ENCODE measurements at places on chromosomes 4 and X. TPM values are rescaled to one million over a fixed set of nuclear protein-coding genes. Genes with fewer than 3 reads are reported as not detected.

- DNase-seq: no peak
Measured at GRCh38 chr4:40559585-40560465, 69.8 kb downstream of the RBM47 start.

The FATE1 gene
- not detected for polyA plus RNA-seq

DNA sequence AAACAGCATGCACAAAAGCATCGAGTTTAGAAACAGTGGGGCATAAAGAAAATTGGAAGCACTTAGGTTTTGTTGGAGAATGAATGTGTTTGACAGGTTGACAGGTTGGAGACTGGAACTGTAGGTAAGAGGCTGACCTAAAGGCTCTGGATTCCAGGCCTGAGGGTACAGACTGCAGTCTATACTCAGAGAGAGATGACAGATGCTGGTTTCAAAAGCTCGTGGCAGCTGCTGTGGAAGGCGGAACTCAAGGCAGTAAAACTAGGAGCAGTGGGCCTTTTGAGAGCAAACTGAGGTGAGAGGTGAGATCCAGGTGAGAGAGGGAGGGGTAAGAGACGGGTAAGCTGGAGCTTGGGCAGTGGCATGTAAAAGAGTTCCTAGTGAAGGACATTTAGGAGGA, 415.2 kb downstream of the TRIML1 start:
- DNase-seq: no peak

- DNase-seq: no peak
Measured at GRCh38 chr4:146224326-146224966, 10.1 kb downstream of the REELD1 start.

- DNase-seq: no peak
Measured at GRCh38 chr4:97770222-97770621, 373.1 kb downstream of the STPG2 start.

GRCh38 chr4:22941688-22942375, 249.1 kb downstream of the GBA3 start:
- no peak for DNase-seq

The TECRL gene
- not detected for polyA plus RNA-seq

The MSANTD1 gene
- not detected for polyA plus RNA-seq

- DNase-seq: no peak
Measured at GRCh38 chr4:172147687-172148086, 334.5 kb downstream of the GALNTL6 start.

The SPATA4 gene
- polyA plus RNA-seq: not detected

GRCh38 chr4:40305328-40306170, 29.6 kb upstream of the CHRNA9 start:
- DNase-seq: peak; percentile 67

The MAGEB2 gene
- polyA plus RNA-seq: not detected

The FIP1L1 gene
- 75.8 TPM for polyA plus RNA-seq

The EDA2R gene
- not detected for polyA plus RNA-seq

The CCNI gene
- polyA plus RNA-seq: 226 TPM

DNA sequence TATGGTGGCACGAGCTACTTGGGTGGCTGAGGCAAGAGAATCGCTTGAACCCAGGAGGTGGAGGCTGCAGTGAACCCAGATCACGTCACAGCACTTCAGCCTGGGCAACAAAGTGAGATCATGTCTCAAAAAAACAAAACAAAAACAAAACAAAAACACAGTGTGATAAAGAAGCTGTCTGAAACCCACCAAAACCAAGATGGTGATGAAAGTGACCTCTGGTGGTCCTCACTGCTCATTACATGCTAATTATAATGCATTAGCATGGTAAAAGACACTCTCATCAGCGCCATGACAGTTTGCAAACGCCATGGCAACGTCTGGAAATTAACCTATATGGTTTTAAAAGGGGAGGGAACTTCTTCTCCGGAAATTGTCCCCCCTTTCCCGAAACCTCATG, 29.4 kb upstream of the OPHN1 start:
- DNase-seq: peak; percentile 51

DNA sequence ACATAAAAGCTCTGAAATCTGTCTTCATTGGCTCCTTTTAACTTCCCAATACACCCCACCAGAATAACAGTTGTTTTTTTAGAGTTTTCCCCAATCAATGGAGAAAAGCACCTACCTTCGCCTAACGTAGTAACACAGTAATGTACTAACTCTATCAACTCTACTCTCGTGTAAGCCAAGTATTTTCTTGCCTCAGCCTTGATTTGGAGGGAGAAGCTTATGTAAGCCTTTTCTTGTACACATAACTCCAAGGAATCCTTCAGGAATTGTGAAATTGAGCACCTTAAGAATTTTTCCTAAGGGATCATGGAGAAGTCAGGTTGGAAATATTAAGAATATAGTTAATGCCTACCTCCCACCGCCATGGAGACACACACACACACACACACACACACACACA, 181.2 kb downstream of the RAPGEF2 start:
- no peak for DNase-seq

DNA sequence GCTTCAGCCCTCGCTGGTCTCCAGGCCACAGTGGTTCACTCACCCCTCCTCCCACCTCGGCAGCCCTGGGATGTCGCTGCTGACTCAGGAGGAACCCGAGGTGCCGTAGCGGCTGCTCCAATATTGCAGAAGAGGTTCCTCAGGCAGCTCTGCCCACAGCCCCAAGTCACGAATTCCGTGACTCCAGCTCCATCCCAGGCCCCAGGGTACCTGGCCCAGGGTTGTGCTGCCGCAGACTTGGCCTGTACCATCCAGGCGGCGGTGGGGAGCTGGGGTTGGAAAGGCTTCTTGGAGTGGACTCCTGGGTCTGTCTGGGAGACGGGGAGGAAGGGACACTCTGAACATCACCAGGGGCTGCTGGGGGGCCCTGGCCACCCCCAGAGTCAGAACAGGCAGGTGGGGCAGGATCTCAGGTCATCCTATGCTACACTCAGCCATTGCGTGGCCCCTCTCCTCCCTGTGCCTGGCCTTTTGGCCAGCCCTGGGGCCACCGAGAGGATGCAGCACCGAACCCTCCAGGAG, 728 bp upstream of the HGFAC start:
- DNase-seq: no peak

DNA sequence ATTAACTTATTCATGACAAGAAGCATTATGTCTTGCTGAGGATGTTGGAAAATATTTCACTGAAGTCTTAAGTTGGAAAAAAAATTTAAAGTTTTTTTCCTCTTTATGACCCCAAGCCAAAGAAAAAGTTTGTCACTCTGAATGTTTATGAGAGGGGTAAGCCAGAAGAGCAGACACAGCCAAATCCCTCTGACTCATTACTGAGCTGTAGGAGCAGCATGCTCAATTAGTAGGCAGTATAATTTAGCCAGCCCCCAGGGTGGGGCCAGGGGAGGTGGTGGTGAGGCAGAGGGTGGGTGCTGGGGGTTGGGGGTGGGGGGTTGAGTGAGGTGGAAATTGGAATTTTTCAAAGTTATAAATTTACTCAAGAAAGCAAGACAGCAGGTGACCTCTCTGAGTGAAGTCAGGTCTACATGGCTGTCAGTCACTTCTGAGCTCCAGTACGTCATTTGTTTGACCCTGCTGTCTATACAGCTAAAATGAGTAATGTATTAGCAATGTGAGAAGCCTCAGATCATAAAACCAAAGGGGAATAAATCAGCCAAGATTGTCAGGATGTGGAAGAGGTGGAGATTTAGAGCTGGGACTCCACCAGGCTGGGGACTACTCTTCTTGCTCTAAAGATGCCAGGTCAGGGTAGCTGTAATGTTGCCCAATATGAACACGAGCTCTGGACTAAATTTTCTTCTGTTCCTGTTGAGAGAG, 98.8 kb upstream of the NDP start:
- no peak for DNase-seq

- no peak for DNase-seq
Measured at GRCh38 chr4:76095568-76095967, 21.1 kb downstream of the ART3 start.

The GAGE12E gene
- polyA plus RNA-seq: not detected

GRCh38 chrX:42771506-42772335, 6.2 kb downstream of the PPP1R2C start:
- DNase-seq: no peak

DNA sequence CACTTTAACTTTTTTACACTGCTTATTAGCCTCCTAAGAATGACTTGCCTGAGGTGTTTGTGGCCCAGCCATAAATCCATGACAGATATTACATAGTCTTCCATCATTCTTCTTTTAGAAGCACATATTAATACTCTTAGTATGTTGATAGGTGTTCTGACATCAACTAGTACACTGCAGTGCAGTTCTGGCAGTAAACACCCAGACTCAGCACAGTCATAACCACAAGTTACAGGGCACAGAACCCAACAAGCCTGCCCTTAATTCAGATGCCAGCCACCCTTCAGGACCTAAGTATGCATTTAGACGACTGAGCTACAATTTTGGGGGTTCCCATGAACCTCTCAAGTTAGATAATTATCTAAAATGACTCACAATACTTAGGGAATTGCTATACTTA, 36.5 kb upstream of the GUCY1B1 start:
- DNase-seq: no peak

GRCh38 chrX:66601522-66601921, 37.4 kb downstream of the EDA2R start:
- no peak for DNase-seq

The NHS gene
- polyA plus RNA-seq: not detected

DNA sequence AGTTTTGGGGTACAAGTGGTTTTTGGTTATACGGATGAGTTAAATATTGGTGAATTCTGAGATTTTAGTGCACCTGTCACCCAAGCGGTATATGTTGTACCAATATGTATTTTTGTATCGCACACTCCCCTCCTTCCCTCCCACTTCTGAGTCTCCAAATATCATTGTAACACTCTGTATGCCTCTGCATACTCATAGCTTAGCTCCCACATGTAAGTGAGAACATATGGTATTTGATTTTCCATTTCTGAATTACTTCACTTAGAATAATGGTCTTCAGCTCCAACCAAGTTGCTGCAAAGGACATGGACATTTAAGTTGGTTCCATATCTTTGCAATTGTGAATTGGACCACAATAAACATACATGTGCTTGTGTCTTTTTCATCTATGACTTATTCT, 103.0 kb upstream of the ADAMTS3 start:
- DNase-seq: no peak

DNA sequence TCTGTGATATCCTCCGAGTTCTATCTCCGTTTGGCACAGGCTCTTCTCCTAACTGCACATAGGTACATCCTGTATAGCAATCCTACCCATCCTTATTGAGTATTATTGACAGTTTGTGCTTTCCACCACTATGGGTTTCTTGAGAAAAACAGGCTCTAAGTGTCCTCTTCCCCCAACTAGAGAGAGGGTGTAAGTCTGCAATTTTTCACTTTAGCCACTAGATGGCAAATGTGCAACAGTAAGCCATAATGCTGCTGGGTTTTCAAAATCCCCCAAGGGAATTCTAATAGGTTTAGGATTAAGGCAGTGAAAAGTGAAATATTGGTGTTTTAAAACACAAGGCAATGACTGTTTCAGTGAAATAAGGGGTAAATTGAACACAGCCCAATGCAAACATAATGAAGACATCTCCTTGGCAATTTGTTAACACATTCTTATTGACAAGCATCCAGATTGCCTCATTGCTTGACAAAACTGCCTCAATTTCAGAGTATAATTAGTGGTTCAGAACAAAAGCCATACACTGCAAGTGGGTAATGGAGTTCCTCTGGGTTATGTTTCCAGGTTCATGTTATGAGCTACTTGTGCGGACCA, 239.0 kb upstream of the HTR2C start:
- no peak for DNase-seq

The CHRNA9 gene
- not detected for polyA plus RNA-seq

DNA sequence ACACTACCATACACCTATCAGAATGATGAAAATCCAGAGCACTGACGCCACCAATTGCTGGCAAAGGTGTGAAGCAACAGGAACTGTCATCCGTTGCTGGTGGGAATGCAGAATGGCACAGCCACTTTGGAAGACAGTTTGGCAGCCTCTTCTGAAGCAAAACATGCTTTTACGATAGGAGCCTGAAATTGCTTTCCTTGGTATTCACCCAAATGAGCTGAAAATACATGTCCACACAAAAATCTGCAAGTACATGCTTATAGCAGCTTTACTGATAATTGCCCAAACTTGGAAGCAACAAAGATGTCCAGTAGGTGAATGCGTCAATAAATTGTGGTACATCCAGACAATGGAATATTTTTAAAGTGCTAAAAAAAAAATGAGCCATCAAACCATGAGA, 322.8 kb upstream of the FAT1 start:
- DNase-seq: no peak

GRCh38 chr4:61318431-61318830, 118.3 kb downstream of the ADGRL3 start:
- no peak for DNase-seq

GRCh38 chr4:88002786-88003185, 4.6 kb upstream of the PKD2 start:
- no peak for DNase-seq

DNA sequence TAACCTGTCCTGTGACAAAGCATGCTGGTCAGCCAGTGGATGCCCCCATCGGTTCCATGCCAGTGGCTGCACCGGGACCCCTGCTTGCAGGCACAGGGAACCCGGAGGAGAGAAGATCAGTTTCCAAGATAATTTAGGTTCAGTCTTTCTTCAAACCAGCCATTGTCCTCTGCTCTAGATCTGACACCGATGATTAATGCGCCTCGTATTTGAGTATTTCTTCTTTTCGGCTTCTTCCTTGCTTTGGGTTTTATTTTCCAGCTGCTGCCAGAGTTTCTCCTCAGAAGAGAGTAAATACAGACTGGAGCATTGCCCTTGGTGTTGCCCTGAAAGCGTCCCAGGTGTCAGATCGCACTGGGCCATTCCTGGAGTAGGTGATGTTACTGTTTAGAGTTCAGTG, 19.2 kb upstream of the BCOR start:
- no peak for DNase-seq

GRCh38 chr4:26464420-26465095, 25.7 kb downstream of the CCKAR start:
- DNase-seq: no peak

The SCD5 gene
- 4.6 TPM for polyA plus RNA-seq

DNA sequence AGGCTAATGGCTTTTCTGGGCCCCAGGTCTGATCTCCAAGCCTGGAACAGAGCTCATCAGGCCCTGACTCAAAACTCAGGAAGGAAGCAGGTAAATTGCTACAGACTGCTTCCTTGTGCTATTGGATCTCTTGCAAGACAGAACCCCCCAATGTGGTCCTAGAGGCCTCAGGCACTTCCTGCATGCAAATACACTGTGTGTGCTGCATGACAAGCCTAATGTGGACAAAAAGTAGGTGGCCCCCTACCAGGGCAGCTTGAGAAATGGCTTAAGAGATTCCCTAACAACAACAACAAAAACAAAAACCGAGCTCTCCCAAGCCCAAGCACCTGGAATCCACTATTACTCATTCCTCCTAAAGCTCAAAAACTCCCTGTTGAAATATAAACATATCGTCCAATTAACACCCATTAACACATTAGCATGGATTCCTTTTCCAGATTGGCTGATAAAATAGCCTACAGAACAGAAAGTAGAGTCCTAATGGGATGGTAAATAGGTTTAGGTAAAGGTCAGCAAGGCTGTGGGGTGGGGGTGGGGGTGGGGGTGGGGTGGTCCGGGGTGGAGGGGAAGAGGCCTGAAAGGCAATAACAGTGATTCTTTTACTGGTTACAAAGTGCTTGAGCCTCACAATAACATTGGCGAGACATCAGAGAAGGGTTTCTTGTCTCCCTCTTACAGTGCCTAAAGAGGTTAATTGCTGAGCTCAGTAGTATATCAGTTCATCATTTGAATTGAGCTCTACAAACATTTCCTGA, 24.1 kb upstream of the FGF16 start:
- no peak for DNase-seq

The FAM149A gene
- polyA plus RNA-seq: not detected

Measured in immature natural killer cell (primary cell).